Naive B cell (primary cell): ENCODE measurements at places on chromosomes 1 and 21. TPM values are rescaled to one million over a fixed set of nuclear protein-coding genes. Genes with fewer than 3 reads are reported as not detected.

DNA sequence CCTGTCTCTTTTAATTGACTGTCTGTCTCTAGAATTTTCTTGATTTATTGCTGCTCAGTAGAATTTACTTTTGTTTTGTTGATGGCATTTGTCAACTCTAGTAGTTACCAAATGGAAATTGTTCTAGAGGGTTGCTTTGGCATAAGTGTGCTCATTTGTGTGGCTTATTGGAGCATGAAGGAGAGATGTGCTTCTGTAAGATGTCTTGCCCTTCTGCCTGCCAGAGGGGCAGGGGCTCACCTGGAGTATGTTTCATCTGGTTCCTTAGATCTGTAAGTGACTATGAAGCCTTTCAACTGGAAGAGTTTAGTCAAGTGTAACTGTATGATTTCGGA, 345.5 kb downstream of the DISC1 start:
- no peak for DNase-seq

DNA sequence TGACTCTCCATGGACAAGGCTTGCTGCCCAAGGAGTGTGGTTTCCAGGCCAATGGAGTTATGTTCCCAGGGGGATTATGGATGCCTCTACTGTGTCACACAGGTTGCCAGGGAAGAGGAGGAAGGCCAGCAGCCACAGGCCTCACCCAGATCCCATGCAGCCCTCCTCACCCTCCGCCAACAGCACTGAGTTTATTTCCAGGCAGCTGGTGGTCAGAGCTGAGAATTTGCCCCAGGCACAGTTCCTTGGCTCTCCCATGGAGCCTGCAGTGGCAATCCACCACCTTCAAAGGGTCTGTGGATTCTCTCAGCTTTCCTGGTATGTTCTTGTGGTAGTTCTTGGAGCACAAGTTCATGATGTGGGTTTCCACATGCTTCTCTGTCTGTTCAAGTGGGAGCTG, 79.2 kb downstream of the NTNG1 start:
- no peak for DNase-seq

GRCh38 chr1:233256191-233256590, 39.3 kb downstream of the PCNX2 start:
- no peak for DNase-seq

DNA sequence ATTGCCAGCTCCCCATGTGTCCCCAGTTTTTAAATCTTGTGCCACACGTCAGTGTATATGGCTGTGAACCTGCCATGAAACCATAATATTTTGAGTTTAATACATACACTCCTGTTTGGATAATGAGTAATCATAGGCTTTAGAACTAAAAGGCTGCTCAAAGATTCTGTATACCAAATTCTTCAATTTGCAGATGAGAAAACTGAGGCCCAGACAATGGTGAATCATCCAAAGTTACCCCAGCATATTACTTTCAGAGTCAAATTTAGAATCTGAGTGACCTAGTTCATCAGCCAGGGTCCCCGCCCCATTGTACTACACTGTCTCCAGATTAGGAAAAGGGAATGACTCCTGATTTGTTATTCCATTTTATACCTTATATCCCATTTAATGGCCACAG, 224.6 kb downstream of the FGGY start:
- DNase-seq: no peak

DNA sequence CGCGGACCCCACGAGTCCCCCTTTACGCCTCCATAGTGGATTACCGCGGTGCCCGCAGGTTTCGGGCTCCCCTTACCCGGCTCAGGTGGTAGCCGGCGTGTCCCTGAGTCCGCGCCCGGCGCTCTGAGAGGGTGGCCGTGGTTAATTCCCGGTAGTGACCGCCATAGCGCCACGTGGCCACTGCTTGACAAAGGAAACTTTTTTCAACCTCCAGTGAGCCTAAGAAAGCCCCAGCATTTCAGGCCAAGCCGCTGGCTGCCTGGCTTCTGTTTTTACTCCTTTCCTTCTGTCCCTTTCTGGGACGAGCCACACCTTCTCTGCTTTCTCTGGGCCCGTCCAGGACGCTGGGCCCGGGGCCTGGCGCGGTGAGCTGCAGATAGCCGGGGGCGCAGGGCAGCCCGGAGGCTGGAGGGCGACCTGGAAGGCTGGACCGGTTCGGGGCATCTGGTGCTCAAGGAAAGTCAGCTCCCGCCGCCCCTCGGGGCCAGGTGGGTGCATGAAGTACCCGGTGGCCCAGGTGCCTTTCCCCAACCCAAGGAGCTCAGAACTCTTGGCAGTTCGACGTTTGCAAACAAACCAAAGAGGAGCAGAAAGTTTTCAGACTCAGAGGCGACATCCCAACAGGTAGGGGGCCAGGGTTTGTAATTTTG, 540 bp upstream of the C1orf198 start:
- DNase-seq: no peak

- DNase-seq: no peak
These were observed 249.2 kb downstream of the TOMM20 start for GRCh38 chr1:234879147-234880080.

DNA sequence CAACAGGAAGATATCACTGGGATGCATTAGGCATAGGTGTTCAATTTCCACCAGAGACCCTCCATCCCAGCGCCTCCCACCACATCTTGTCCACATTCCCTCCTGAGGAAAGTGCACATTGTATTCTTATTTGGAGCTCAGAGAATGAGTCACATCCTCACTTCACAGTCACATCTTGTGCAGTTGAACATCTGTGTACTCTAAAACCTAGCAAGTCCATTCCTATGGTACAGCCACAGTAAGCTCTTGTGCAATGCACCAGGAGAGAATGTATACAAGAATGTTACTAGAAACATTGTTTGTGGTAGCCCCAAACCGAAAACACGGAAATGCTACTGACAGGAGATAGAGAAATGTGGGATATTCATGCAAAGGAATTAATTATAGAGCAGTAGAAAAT, 1.6 kb upstream of the KDF1 start:
- no peak for DNase-seq

DNA sequence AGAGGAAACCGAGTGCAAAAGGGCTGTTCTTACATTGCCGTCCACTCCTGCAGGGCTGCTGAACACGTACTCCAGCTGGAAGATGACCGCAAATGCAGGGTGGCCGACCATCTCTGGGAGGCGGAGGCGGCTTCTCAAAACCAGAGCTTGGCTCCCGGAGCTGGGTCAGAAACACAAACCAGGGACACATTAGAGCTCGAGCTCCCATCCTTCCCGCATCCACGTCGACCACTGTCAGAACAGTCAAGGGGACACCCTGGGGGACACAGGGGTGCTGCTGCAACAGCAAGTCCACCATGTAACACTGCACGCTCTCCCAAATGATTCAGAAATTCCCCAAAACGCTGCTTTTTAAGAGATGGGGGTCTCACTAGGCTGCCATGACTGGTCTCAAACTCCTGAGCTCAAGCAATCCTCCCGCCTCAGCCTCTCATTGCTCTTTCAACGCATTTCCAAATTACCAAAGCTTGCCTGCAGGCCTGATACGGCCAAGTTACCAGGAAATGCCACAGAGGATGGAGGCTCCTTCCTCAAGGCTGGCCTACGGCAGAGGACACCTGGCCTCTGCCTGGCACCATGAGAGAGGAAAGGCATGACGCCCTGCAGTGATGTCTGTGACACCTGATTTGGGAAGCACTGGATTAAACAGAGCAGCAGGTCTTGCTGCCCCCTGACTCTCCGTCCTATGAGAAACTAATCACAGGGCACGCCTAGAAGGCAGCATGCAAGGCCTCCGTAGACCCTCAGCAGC, 45.0 kb downstream of the NPHP4 start:
- no peak for DNase-seq

DNA sequence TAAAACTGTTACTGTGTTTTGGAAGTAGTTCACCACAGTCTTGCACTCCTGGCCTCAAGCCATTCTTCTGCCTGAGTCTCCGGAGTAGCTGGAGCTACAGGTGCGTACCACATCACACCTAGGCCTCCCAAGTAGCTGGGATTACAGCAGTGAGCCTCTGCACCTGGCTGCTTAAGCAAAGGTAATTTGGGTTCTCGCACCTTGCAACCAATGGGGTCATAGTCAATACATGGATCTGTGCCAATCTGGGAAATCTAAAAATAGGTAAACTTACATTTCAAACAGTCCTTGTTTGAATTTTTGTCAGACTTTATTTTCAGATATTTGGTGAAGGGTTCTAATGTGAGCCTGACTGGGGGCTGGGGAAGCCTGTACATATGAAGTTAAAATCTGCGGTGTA, 466.5 kb downstream of the PCP4 start:
- DNase-seq: no peak

DNA sequence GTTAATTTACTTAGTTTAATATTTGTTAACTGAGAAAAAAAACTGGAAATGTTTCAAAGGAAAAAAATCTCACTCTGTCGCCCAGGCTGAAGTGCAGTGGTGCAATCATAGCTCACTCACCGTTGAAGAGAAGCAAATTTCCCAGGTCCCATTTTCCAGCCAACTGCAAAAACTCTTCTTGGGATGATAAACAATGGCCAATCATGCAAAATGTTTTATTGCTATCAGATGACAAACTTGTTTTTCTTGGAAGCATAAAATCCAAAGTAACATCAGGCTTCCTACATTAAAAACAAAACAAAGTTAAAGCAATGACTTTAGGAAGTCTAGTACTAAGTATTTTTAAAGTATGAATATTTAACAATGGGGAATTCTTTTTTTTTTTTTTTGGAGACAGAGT, 84.9 kb downstream of the LYST start:
- DNase-seq: no peak

DNA sequence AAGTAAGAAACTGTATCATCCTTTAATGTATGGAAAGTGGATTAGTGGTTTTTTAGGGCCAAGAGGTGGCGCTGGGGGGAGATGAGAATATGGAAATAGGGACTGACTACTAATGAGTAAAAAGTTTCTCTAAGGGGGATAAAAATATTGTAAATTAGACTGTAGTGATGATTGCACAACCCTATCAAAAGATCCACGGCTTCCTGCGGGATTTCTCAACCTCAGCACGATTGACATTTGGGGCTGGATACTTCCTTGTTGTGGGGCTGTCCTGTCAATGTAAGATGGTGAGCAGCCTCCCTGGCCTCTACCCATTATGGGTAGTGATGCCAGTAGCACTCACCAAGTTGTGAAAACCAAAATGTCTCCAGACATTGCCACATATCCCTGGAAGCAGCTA, 36.0 kb upstream of the PRDM2 start:
- DNase-seq: no peak

GRCh38 chr1:81954534-81955020, 153.8 kb downstream of the ADGRL2 start:
- no peak for DNase-seq

GRCh38 chr1:205127646-205128045, 5.9 kb upstream of the RBBP5 start:
- DNase-seq: no peak

- no peak for DNase-seq
These were observed 207.9 kb upstream of the C1orf87 start for GRCh38 chr1:60281360-60281932.

- no peak for DNase-seq
These were observed 39.8 kb downstream of the UMODL1 start for GRCh38 chr21:42110691-42111469.

GRCh38 chr1:88549536-88549935, 134.5 kb upstream of the PKN2 start:
- no peak for DNase-seq

GRCh38 chr1:46303038-46303871, at the start of the genes LRRC41 and UQCRH:
TSS of gene LRRC41 (minus strand) at chr1:46303616. CDS start at chr1:46303322, 294 bp downstream.
TSS of gene UQCRH (plus strand) at chr1:46303698. CDS start at chr1:46303767, 69 bp downstream.
- DNase-seq: peak; percentile 94

- DNase-seq: no peak
These were observed 28.4 kb downstream of the EVI5 start for GRCh38 chr1:92756537-92756936.

DNA sequence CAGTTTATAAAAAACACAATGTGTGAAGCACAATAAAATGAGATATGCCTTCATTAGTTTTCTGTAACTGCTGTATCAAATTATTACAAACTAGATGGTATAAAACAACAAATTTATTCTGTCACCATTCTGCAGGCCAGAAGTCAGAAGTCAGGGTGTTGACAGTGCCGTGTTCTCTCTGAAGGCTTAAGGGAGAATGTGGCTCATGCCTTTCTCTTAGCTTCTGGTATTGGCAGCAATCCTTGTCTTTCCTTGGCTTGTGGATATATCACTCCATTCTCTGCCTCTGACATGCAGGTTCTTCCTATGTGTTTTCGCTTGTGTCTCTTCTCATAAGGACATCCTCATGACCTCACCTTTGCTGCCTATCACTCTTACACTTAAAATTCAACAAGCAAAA, 10.1 kb downstream of the NEK7 start:
- no peak for DNase-seq

- no peak for DNase-seq
These were observed 471.7 kb upstream of the B3GALT2 start for GRCh38 chr1:193658081-193658480.

DNA sequence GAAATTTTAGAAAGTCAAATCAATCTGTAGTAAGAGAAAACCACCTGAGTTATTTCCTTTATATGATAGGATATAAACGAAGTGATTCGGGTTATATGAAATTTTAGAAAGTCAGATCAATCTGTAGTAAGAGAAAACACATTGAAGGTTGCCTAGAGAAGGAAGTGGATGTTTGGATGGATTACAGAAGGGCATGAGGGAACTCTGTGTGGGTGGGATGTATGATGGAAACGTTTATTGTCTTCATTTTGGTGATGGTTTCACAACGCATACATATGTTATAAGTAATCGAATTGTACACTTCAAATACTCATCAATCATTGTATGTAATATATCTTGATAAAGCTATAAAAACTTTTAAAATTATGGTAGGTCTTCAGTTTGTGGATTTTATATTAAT, 5.1 kb downstream of the CR1 start:
- no peak for DNase-seq

DNA sequence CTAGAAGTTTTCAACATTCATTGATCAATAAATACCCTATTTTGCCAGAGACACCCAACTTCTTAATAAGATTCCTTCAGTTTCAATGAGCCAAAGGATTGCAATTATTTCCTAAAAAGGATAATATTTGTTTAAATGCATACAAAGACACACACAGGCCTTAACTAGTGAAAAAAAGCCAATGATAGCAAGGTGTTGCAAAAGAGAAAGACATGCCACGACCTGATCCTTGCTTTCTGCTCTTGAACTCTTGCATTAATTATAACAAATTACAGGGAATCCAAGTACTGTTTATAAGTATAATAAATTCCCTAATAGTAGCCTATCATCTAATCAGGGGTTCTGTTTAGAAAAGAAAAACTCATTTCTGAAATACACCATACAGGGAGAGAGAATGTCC, 131.1 kb downstream of the PTPN14 start:
- DNase-seq: no peak

- peak; percentile 61 for DNase-seq
These were observed at the start of gene ZNF362 for GRCh38 chr1:33256471-33257206. TSS of gene ZNF362 (plus strand) at chr1:33256492. CDS start at chr1:33270575, 14,083 bp downstream.

- DNase-seq: no peak
These were observed 20.4 kb upstream of the CCDC27 start for GRCh38 chr1:3731583-3732433.

The FAM229A gene
- 0.35 TPM for polyA plus RNA-seq

The OR2T35 gene
- polyA plus RNA-seq: not detected

The SLC16A4 gene
- polyA plus RNA-seq: 1.5 TPM

The CACNA1S gene
- not detected for polyA plus RNA-seq

The ETV3L gene
- polyA plus RNA-seq: not detected

The PADI2 gene
- 0.08 TPM for polyA plus RNA-seq

The HHAT gene
- 1.5 TPM for polyA plus RNA-seq

The MEX3A gene
- 0.13 TPM for polyA plus RNA-seq

The FCRL4 gene
- polyA plus RNA-seq: 0.09 TPM

The LRRC3 gene
- 0.90 TPM for polyA plus RNA-seq

The CR1L gene
- polyA plus RNA-seq: not detected

The LRRIQ3 gene
- 2.9 TPM for polyA plus RNA-seq

The RAB3B gene
- not detected for polyA plus RNA-seq

The SLC35D1 gene
- polyA plus RNA-seq: 4.4 TPM
